ENCODE measurements at places on chromosomes 1 and 21.

- DNase-seq: no peak
These were observed 43.4 kb downstream of the ITSN1 start for GRCh38 chr21:33685613-33686197.

DNA sequence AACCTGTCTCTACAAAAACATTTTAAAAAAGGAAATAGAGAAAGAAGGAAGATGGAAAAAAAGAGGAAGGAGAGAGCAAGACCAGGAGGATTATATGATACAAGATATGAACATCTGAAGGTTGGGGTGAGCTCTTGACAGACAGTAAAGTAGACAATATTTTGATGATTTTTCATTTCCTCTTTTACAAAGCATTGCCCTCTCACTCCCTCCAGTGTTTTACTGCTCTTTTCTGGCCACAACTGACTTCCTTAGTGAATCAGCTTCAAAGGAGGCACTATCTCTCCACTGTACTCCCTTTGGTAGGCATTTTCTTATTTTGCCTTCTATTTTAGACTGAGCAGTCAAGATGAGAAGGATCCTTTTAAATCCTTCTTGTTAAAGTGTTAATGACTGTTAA, 296.7 kb downstream of the KCTD3 start:
- no peak for DNase-seq

GRCh38 chr1:204728045-204728444, 42.5 kb upstream of the LRRN2 start:
- no peak for DNase-seq

DNA sequence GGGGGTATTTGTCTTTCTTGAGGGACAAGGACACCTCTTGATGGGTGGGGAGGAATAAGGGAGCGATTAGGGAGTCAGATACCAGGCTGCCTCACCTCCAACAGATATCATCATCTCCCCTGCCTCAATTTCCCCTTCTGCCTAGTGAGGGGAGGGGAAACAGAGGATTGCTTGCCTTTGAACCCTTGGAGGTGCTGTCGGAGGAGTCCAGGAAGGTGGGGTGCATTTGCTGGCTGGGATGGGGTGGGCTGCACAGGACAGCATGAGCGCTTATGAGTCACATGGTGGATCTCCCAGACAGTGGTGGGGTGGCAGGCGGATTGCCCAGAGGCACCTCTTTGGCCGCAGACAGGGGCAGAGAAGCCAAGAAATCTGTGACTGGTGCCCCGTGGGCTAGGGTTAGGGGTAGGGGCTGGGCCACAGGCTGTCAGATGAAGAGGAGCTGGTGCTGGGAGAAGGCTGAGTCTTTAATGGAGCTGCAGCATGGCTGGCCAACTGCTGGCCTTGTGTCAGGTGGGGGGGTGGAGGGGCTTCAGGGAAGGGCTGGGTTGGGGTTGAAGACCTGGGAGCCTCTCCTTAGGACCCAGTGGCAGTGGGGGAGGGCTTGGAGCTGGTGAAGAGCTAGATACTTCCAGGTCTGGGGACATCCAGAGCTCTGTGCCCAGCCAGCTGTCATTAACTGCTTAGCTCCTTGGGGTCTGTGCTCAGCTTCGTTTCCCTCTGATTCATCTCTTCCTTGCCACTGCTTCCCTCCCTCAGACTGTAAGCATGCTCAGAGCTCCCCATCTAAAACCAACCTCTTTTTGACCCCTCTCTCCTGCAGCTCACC, 7.0 kb upstream of the ADORA1 start:
- no peak for DNase-seq

- DNase-seq: no peak
These were observed 45.3 kb downstream of the SASS6 start for GRCh38 chr1:100087396-100087795.

GRCh38 chr21:44984428-44984791, 44.6 kb downstream of the SLX9 start:
- DNase-seq: no peak

DNA sequence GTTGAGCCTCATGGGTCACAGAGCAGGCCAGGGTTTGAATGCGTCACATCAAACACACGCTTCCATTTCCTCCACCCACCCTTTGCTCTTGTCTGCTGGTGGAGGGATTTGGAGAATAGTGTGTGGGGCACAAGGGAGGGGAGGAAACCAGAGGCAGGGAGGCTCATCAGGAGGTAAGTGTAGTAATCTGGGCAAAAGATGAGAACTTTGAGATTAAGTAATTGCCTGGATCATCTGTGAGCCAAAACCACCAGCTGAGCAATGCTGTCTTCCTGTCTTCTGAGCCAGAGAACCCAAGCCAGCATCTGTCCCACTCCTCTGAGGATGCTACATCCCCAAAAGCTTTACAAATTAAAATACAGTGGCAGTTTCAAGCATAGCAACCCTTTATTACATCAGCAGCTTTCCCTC, 45.2 kb downstream of the C8B start:
- no peak for DNase-seq

GRCh38 chr1:227786673-227787512, 28.6 kb upstream of the PRSS38 start:
- DNase-seq: no peak

DNA sequence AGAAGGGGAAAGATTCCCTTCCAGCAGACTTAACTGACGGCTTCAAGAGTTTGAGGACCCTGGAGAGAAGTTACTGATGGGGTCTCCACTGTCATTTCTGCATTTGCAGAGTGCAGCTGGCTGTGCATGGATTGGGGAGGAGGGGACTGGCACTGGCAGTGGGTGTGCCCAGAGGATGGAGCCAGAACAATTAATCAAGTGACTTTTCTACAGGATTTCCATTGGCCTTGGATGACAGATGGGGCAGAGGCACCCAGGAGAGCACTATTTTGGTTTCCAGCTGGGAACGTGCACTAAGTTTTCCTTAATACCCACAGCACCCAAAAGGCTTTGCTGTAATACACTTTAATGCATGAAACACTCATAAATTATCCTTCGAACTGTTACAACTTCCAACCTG, 1.3 kb downstream of the NGF start:
- no peak for DNase-seq

- DNase-seq: no peak
These were observed 53.0 kb downstream of the HLCS start for GRCh38 chr21:36913247-36914169.

DNA sequence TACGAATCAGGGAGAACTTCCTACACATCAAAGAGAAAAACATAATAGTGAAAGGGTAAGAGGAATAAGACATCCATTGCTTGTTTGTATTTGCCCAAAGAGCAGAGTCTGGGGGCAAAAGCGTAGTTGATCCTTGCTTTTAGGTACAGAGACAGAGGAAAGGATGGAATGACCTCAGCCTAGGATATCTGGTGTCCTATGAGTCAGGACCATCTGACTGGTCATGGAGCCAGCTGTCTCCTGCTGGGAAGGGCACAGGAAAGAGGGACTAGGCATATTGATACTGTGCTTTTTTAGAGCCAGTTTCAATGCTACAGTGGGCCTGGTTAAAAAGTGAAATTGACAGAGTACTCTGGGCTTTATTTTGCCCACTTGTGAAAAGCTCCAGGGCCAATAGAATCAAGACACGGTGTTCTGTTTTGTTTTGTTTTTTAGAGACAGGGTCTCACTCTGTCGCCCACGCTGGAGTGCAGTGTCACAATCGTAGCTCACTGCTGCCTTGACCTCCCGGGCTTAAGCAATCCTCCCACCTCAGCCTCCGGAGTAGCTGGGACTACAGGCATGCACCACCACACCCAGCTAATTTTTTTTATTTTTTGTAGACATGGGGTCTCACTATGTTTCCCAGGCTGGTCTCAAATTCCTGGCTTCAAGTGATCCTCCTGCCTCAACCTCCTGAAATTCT, 3.2 kb downstream of the PLEKHO1 start:
- no peak for DNase-seq

DNA sequence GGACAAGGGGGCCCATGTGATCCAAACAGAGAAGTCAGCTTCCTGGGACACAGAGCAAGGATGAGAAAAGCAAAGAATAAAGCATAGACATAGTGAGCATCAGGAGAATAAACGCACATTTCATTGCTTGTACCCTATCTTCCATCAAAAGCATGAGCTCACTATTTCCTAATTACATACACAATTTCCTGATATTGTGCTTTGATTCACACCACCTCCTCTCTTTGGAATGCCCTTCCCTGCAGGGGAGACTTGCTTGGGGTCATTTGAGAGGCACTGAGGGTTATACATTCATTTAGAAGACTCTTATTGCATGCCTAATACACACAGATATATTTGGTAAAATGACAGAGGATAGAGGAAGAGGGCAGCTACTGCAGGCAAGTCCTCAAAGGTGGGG, 185.4 kb downstream of the SEC16B start:
- no peak for DNase-seq

- DNase-seq: no peak
These were observed 113.6 kb downstream of the NMNAT2 start for GRCh38 chr1:183304440-183305107.

DNA sequence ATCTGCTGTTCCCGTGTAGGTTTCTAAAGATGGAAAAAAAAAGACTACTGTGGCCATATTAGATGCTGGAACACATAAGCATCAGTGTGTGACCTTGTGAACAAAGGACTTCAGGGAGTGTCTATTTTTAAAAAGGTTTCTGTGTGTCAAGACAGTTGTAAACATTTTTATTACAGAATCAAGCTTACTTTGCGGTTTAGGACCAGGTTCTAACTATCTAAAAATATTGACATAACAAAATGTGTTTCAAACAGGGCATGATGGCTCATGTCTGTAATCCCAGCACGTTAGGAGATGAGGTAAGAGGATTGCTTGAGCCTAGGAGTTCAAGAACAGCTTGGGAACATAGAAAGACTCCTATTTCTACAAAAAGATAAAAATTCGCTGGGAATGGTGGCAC, 7.1 kb upstream of the DDI2 start:
- no peak for DNase-seq

GRCh38 chr1:101971304-101971703, 25.4 kb downstream of the OLFM3 start:
- no peak for DNase-seq

- peak; percentile 79 for DNase-seq
These were observed at the start of gene BTG2 for GRCh38 chr1:203304919-203305808. Gene BTG2, plus strand, starts transcription at chr1:203305519. Its CDS starts 88 bp downstream, at chr1:203305607.

DNA sequence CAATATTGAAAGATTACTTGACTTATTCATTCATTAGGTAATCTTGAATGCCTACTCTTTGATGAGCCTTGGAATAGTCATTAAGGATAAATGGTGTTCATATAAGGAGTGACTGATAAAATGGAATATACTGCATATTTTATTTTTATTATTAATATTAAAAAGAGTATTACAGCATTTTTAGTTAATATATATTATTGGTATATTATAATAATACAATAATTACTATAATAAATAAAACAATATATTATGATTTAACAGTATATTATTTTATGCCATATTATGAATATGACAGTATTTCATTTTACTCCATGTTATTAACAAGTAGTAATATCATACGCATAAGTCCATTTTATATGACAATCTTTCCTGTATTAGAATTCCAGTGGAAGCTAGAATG, 490.8 kb upstream of the NFIA start:
- DNase-seq: no peak

GRCh38 chr1:5576011-5576672, 416.1 kb downstream of the NPHP4 start:
- DNase-seq: no peak

- no peak for DNase-seq
These were observed 198.5 kb downstream of the SMYD3 start for GRCh38 chr1:246308533-246309075.

GRCh38 chr1:40386359-40386723, 12.8 kb downstream of the SMAP2 start:
- no peak for DNase-seq

DNA sequence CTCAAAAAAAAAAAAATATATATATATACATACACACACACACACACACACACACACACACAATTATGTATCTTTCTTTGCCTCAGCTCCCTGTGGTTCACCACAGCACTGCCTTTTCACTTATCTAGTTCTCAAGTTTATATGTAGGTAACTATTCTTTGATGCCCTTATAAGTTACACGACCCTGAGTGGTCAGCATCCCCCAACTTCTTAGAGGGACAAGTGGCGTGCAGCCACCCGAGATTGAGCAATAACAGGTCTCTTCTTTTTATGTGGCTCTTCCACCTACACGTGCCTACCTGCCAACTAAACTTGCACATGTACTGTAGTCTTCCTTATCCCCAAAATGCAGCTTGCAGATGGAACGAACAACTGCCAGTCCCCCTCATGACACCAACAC, 120.8 kb downstream of the GABPA start:
- DNase-seq: no peak

DNA sequence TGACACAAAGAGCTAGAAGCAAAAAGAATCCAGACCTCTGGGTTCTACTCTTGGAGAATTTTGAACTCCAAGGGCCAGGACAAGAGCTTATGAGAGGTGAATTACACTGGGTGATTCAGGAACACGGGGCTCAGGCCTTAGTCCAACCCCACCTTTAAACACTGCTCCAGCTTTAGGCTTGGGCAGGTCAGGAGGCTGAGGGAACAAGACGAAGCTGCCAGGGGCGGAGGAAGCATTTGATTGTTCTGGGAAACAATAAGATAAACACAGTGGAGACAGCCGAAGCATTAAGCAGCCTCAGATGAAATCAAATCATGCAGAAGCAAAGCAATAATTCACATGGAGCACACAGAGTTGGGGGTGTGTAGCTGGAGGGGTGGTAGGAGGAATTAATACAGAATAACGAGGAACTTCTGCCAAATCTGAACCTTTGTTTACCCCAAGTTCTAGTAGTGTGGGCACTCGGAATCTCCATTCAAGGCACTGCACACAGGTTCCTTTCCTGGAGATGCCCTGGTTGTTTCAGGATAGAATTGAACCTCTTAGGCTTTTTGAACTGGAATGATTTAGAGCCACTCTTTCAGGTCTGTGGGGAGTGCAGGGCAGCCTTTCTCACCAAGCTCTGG, 93.2 kb downstream of the PLXNA2 start:
- DNase-seq: no peak

DNA sequence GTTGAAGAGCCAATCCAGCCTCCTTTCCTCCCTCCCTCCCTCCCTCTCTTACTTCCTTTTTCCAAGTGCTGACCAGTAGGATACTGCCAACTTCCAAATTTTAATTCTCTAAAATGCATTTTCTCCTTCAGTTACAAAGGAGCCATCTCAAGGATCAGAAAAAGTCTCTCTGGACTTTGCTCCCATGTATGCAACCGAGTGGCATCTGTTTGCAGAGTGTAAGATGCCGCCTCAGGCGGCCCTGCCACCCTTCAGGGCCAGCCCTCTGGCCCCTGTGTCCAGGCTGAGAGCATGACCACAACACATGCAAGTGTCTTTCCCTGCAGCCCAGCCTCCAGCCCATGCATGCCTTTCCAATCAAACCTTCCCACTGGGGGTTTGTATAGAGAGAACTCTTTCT, 205.3 kb upstream of the RAB4A start:
- DNase-seq: no peak

- no peak for DNase-seq
These were observed 3.0 kb downstream of the TFF2 start for GRCh38 chr21:42347601-42348327.

GRCh38 chr1:107464827-107465226, 324.0 kb downstream of the NTNG1 start:
- no peak for DNase-seq

DNA sequence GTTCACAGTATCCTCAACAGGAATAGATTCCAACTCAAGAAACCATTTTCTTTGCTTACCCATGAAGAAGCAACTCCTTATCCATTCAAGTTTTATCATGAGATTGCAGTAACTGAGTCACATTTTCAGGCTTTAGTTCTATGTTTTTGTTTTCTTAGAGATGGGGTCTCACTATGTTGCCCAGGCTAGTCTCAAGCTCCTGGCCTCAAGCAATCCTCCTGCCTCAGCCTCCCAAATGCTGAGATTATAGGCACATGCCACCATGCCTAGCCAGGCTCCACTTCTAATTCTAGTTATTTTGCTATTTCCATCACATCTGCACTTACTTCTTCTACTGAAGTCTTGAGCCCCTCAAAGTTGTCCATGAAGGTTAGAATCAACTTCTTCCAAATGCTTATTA, 143.3 kb upstream of the HP1BP3 start:
- no peak for DNase-seq

Data from GM12864 (cell line).